A549 treated with DMSO at 1 μM for 4 hours (cell line): ENCODE measurements at places on chromosomes 12 and 14. TPM values are rescaled to one million over a fixed set of nuclear protein-coding genes. Genes with fewer than 3 reads are reported as not detected.

BCL11B gene
- 0.18 to 0.32 TPM (median 0.28 TPM) in 5 replicates for total RNA-seq

DDX11 gene
- total RNA-seq, result 45.6 to 57.7 TPM (median 53.6 TPM) in 5 replicates

IFI27L1 gene
- total RNA-seq, result 18.5 to 21.8 TPM (median 19.0 TPM) in 5 replicates

TMEM253 gene
- total RNA-seq, result 0.37 to 1.4 TPM (median 1.1 TPM) in 5 replicates

PHETA1 gene
- 6.9 to 9.5 TPM (median 7.4 TPM) in 5 replicates for total RNA-seq

MMP19 gene
- 0.06 to 0.24 TPM (median 0.13 TPM) in 5 replicates for total RNA-seq

ARF6 gene
- 62.8 to 74.4 TPM (median 67.1 TPM) in 5 replicates for total RNA-seq

MORN3 gene
- 0.09 to 0.30 TPM (median 0.23 TPM) in 5 replicates for total RNA-seq

OR11G2 gene
- not detected in 5 replicates for total RNA-seq

HPD gene
- 1.2 to 1.5 TPM (median 1.4 TPM) in 5 replicates for total RNA-seq

ZFHX2 gene
- total RNA-seq, result 0.36 to 1.7 TPM (median 1.5 TPM) in 5 replicates

CEP83 gene
- 6.9 to 10.4 TPM (median 9.9 TPM) in 5 replicates for total RNA-seq

EP400 gene
- total RNA-seq, result 20.5 to 29.6 TPM (median 27.2 TPM) in 5 replicates

PDZRN4 gene
- not detected in 5 replicates for total RNA-seq

LTBP2 gene
- 10.9 to 15.9 TPM (median 12.1 TPM) in 5 replicates for total RNA-seq

TAS2R50 gene
- 0.09 TPM in 1 of 5 replicates, not detected in the others for total RNA-seq

PTPRO gene
- 0.05 to 0.08 TPM in 2 of 5 replicates, not detected in the others for total RNA-seq

RTL1 gene
- total RNA-seq, result 0.33 to 0.38 TPM (median 0.35 TPM) in 5 replicates

CCDC175 gene
- total RNA-seq, result not detected in 5 replicates

DCN gene
- not detected in 5 replicates for total RNA-seq

BHLHE41 gene
- total RNA-seq, result 0.63 to 1.9 TPM (median 1.2 TPM) in 5 replicates

OTUB2 gene
- 4.2 to 6.7 TPM (median 5.0 TPM) in 5 replicates for total RNA-seq

SSPN gene
- 0.25 to 0.61 TPM (median 0.48 TPM) in 5 replicates for total RNA-seq

LALBA gene
- not detected in 5 replicates for total RNA-seq

FLVCR2 gene
- total RNA-seq, result 2.0 to 3.1 TPM (median 2.8 TPM) in 5 replicates

LRTM2 gene
- 0.08 to 0.18 TPM in 2 of 5 replicates, not detected in the others for total RNA-seq

KERA gene
- not detected in 5 replicates for total RNA-seq

SOAT2 gene
- total RNA-seq, result 0.10 to 0.26 TPM (median 0.19 TPM) in 5 replicates

RERGL gene
- not detected in 5 replicates for total RNA-seq

C12orf42 gene
- not detected in 5 replicates for total RNA-seq

SPX gene
- 1.5 to 3.4 TPM (median 2.3 TPM) in 5 replicates for total RNA-seq

STYK1 gene
- 0.14 to 0.54 TPM (median 0.28 TPM) in 5 replicates for total RNA-seq

TAS2R8 gene
- not detected in 5 replicates for total RNA-seq

LDHB gene
- total RNA-seq, result 1,458 to 1,601 TPM (median 1,570 TPM) in 5 replicates

IL26 gene
- total RNA-seq, result not detected in 5 replicates

VRTN gene
- total RNA-seq, result not detected in 5 replicates

CD69 gene
- total RNA-seq, result 0.26 TPM in 1 of 5 replicates, not detected in the others

TSHR gene
- total RNA-seq, result not detected in 5 replicates

TBX3 gene
- 17.2 to 23.7 TPM (median 21.5 TPM) in 5 replicates for total RNA-seq

TTC7B gene
- total RNA-seq, result 15.6 to 25.1 TPM (median 20.3 TPM) in 5 replicates

CTSG gene
- not detected in 5 replicates for total RNA-seq
